Activated CD8-positive, alpha-beta memory T cell treated with anti-CD3 and anti-CD28 coated beads for 1 hour (primary cell): ENCODE measurements at places on chromosomes 6 and 20.

DNA sequence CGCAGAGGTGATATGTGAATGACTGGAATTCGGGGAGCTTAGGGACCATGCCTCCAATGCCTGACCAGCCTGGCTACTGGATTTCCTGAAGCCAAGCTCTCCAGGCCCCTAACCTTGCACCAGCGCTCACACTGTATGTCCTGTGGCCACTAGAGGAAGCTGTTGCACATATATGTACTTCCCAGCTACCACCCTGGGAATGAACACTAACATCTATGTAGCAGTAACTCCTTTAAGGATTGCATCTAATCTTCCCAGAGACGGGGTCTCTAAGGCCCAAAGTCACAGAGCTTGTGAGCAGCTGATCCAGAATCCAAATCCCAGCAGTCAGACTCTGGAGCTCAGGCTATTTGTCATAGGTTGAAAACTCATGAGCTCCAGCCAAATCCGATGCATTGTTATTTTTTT, 20.4 kb upstream of the BPIFB1 start:
- DNase-seq, result no peak

DNA sequence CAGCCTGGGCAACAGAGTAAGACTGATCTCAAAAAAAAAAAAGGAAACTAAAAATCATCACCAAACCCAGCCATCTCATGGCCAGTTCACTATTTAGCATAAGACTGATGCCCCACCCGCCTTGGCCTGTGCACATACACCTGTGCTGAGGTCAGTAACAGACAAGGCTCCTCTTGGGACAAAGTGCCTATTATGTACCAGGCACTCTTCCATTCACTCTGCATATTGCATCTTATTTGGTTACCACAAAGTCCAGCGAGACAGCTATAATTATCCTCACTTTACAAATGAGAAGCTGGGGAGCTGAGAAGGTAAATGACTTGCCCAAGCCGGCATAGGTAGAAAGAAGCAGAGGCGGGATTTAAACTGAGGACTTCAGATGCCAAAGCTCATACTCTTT, 3.8 kb downstream of the PTPRT start:
- no peak for DNase-seq

GRCh38 chr6:21808045-21808470, 214.5 kb downstream of the SOX4 start:
- DNase-seq, result no peak

DNA sequence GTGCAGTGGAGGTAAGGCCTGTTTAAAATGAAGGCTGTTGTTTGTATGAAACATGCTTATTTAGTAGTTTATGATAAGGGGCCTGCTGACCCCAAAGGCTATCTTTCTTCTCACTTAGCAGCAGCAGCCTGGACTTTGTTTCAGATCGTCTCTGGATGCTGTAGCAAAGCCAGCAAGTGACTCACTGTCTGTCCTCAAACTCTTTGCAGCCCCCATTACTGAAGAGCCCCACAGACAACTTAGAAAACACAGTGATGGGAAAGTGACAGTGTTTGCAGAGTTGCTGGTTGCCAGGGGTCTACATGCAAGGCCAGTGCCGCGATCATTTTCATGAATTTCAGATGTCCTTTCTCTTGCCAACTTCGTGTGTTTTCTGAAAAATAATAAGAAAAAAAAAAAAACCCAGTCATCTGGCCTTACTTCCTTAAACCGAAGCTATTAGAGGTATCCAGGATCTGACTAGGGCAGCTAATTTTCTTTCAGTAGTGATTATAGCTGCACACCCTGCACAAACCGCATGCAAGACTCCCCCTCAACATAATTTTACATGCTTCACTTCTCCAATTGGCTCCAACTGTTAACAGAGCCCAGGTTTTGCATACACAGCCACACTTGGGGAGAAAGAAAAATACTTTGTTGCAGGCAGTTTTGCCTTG, 11.6 kb upstream of the F13A1 start:
- DNase-seq, result no peak

- DNase-seq, result no peak
These were observed 535.8 kb downstream of the TENT5A start for GRCh38 chr6:81216668-81217067.

DNA sequence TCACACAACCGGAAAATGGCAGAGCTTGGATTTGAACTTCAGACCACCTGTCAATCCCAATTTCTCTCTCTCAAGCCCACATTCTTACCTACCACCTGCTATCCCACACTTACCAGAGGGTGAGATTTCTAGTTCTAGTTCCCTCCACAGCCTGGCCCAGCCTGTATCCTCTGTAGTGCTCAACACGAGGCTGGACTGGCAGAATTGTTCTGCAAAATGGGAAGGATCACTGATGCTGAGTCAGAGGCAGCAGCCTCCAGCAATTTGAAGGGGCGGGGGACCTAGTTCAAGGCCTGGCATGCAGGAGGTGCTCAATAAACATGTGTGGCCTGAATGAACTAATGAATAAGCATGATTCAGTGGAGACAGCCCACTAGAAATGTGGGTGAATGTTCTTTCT, 53.6 kb upstream of the TTPAL start:
- no peak for DNase-seq

DNA sequence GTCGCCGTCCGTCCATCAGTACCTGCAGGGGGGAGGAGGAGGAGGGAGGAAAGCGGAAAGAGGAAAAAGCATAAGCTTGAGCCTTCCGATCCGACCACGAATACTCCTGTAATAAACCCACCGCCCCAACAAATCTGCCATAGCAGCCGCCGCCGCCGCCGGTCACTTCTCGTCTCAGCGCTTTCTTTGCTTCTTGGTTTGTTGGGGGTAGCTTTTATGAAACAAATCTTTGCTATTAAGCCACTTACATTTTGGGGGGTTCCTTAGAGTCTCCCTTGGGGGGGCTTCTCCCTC, 277 bp downstream of the ADGRB3 start:
- DNase-seq, result no peak

DNA sequence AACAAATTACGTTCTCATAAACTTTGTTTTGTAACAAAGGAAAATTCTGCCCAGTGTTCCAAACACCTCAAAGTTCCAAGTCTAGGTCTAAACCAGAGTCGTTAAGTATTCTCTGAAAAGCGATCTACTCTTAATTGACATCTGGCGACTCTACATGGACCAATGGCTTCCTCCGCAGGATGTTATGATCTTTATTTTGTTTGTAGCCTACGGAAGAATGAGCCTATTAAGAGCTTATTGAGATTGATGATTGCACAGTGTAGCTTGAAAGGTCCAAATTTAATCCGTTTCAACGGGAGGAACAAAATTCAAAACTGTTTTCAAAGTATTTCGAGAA, 61.1 kb downstream of the FAM217A start:
- no peak for DNase-seq

DNA sequence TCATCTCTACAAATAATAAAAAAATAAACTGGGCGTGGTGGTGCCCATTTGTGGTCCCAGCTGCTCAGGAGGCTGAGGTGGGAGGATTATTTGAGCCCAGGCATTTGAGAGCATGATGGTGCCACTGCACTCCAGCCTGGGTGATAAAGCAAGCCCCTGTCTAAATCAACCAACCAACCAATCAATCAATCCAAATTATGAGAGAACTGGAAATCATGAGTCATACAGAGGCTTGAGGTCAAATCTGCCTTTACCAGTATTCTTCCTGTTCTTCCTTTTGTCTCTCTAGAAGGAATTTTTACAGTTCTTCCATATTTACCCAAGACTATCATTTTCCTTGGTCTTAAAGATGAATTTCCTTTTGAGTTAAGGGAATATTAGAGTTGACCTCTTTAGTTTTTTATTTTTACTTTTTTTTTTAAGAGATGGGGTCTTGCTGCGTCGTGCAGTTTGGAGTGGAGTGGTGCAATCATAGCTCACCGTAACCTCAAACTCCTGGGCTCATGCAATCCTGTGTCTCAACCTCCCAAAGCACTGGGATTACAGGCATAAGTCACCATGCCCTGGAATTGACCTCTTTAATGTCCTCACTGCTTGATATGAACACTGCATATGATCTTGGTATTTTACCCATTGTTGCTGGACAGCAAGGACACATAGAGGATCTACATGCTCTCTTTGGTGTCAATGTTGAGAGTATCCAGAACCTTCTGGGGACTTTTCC, 44.1 kb upstream of the TXNDC5 start:
- DNase-seq, result no peak

DNA sequence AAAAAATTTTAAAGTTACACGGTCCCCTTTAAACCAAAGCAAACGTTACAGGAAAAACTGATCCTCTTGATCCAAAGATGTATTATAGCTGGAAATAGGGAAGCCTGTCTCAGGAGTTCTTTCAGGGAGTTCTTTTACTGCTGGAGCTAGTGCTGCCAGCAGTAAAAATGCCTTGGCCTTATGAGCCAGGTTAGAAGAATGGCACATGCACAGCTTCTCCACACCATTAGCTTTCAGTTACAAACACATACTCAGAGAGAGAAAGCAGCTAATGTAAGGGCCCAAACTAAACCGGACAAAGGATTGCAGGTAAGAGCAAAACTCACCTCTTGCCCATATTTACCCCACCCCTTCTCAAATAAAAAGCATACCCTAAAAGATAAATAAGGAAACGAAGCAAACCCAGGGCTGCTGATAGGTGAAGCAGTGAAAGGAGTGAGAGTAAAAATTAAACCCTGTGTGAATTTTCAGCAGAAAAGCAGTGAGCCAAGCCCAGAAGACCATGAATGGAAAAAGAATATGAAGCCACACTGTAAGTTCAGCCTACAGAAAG, 19.0 kb downstream of the TBC1D20 start:
- DNase-seq, result no peak

- DNase-seq, result no peak
These were observed 33.1 kb upstream of the CMTR1 start for GRCh38 chr6:37399795-37400490.

- DNase-seq, result no peak
These were observed 54.4 kb upstream of the CCDC28A start for GRCh38 chr6:138719011-138719635.

DNA sequence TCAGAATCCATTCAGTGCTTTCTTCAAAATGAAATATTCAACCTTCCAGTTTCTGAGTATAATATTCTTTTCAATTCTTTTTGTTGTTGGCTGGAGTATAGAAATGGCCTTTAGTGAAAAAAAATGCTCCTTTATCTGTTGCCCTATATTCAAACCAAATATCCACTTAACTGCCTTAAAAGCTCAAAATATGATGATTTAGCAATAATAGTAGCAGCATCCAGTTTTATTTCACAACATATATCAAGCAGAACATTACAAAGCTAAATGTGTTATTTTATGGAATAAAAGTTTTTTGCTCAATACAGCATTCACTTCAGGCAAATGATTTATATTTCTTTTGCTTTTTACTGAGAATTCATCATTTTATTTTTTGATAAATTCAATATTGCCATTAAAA, 322.4 kb upstream of the EYS start:
- no peak for DNase-seq

- no peak for DNase-seq
These were observed 1.4 kb downstream of the PHACTR1 start for GRCh38 chr6:12718015-12718414.

DNA sequence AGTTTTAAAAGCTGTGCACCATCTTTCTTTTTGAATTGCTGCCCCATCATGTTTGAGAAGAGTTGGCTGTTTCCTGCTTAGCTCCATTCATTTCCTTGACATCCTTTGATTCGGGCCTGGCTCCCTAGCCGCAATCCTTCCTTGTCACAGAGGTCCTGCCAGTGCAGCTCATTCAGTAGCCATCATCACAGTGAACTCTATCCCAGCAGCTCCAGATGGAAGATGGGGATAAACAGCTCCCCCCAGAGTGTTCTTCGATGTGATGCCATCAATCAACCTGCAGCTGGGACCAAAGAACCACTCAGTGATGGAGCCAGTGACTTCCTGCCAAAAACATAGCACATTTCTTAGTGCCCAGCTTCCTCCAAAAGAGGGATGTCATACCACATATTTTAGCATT, 158.8 kb downstream of the FRK start:
- no peak for DNase-seq

DNA sequence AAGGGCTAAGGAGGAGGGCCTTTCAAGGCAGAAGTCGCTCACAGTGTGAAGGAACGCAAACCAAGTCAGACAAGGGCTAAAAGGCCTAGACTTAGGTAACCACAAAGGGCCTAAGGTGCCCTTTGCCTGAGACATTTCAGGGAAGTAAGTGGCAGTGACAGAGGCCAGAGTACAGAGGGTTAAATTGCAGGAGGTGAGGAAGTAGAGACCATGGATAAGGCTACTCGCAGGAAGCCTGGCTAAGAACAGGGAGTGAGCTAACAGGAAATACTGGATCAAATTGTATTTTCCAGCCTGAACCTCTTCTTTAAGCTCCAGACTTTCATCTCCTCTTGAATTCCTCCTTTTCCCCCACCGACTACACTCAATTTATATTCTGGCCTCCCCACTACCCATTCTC, 16.6 kb downstream of the ZHX3 start:
- no peak for DNase-seq

DNA sequence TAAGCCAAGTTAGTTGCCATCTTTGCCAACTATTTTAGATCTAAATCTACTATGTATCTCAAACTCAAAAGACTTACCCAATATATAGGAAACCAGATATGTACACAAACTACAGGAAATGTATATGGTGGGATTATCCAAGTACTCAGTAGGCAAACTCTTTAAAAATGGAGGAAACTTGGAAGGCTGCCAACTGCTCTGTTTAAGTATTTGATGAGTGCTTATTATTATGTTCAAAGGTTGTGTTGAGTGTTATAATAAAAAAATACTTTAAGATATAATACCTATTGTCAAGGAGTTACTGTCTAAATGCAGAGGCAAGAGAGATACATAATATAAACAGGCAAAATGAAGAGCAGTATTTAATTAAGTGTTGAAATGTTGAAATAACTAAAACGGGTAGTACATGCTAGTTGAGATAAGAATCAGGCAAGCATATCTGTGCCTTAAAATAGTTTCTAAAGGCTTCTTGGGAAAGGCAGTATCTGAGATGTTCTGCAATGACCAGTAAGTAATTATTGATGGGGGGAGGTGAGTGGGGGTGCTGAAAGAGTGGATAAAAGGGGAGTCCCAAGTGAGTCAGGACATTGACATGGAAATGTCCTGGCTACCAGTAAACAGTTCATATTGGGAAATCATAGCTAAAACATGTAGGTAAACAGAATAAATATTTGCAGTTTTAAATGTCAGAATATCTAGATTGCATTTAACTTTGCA, 6.5 kb upstream of the DST start:
- no peak for DNase-seq

DNA sequence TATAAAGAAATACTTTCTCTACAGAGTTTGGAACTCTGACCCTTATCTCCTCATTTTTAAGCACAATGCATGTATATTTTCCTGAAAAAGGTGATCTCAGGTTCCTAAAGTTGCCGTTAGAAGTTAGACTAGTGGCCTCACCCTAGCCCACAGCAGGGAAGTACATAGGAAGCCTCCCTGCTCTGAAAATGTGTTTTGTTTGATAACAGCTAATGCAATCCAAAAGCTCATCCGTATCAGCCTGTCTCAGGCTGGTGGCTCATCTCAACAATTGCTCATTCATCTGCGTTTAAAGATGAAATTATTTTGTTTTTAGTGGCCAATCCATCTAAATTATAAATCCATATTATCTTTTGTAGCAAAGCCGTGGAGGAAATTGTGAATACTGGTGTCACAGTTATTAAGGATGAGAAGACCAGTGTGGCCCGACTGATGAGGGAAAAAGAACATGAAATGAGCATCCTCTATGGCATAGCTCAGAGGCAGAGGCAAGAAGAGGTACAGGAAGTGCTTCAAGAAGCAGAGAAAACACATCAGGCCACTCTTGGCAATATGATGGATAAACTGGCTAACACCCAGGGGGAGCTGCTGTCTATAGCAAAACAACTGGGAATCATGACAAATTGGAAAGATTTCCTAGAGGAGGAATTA, 20.1 kb downstream of the C6orf163 start:
- no peak for DNase-seq
